ENCODE measurements at places on chromosomes 13 and 19.

GRCh38 chr13:50255639-50256038 is 240.4 kb downstream of the KCNRG start:
- DNase-seq: no peak

DNA sequence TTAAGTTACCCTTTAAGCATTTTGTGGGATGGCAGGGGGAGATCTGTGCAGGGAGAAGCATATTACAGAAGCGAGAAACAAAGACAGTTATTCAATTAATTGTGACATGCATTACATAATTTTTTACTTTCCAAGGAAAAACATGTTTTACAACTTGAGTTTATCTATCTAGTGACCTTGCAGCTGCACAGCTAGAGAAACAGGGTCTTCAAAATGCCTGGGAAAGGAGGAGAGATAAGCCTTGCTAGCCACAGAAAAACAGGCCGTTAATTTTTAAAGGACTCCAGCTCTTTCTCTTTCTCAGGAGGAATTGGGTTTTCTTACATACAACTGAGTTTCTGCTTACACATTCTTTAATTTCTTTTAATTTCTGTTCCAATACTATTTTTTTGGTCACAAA is 14.8 kb upstream of the ZNF431 start:
- DNase-seq: no peak

DNA sequence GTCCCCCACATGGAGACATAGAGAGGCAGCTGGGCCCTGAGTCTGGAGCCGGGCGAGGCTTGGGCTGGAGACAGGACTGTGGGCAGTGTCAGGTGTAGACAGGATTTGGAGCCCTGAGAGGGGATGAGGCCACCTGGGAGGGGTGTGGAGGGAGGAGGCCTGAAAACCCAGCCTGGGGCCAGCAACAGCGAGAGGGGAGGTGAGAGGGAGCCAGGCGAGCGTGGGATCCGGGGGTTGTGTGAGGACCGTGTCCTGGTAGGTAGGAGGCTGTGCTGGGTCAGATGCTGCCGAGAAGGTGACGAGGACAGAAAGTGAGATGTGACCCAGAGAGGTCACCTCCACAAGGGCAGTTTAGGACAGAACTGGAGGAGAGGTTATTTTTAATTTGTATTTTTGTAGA is 7.4 kb downstream of the MPND start:
- no peak for DNase-seq

DNA sequence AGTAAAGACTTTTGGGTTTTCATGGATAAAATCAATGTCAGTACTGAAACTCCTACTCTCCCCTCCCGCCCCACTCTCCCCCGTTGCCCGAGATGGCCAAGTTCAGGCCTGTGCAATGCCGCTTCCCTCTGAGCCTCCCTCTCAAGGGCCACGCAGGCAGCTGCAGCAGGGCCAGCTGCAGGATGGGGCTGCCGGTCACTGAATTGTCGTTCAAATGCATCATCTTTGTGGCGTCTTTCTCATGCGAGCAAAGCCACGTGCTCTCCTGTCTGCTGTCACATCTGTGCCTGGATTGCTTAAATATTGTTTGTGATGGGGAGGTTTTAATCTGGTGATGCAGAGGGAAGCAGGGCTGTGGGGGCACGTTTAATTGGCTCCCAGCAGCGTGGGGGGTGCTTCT is 26.6 kb downstream of the SHISA2 start:
- no peak for DNase-seq

DNA sequence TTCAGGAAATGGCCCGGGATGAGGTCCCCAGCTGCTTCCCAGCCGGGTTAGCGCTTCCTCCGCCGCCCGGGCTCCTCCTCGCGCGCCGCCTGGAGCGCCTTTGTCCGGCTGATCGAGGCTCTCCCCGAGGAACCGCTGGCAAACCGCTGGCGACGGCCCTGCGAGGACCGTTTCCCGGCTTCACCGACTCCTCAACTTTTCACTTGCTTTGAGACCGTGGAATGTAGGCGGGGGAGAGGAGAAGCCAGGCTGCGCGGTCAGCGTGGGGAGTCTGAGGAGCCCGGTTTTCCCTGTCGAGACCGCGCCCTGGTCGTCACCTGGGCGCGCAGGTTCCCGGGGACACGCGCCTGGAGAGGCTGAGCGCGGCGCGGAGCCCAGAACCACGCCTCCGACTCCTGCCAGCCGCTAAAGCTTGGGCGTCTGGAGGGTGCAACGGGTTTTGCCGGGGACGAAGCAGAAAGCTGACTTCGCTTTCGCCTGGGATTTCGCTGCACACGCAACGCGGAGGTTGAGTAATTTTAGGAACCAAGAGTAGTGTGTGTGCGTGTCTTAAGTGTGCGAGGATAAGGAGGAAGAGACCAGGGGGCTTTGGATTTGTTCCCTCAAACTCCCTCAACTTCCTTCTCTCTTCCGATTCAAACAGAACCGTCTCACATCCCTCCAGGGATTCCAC is 7.3 kb upstream of the DGKH start:
- peak; percentile 54 for DNase-seq

GRCh38 chr19:2549701-2550191 is 73.8 kb downstream of the GADD45B start:
- DNase-seq: no peak

GRCh38 chr19:3618144-3618810 is 8.3 kb downstream of the CACTIN start:
- DNase-seq: peak; percentile 60

GRCh38 chr13:59963383-59963782 is 200.3 kb downstream of the DIAPH3 start:
- DNase-seq: no peak
